SK-N-SH (cell line): ENCODE measurements at places on chromosomes 3 and 15.
A peak's percentile ranks its signal among the peaks of the same experiment; 100 is the strongest.

GRCh38 chr3:133487920-133488540 is 85.5 kb upstream of the CDV3 start:
- DNase-seq = no peak

DNA sequence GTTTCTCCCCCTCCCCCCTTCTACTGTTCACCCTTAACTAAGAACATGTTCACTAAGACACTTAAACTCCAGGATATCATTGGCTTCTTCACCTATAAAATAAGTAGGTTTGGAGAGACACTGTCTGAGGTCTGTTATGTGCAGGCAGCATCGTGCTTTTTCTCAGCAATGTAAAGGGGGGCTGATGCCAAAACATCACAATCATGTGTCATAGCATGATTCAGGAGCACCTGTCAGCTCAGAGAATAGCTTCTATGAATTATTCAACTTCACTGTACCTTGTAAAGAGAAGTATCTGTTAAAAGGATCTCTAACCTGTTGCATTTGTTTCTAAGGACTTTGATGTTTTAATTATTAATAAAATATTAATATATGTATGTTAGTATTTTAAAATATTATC is 211.4 kb upstream of the EPHA3 start:
- DNase-seq = no peak

GRCh38 chr3:171397089-171397488 is 63.1 kb downstream of the TNIK start:
- DNase-seq = no peak

- DNase-seq = no peak
Measured at GRCh38 chr3:115855911-115856310, 232.6 kb downstream of the GAP43 start.

DNA sequence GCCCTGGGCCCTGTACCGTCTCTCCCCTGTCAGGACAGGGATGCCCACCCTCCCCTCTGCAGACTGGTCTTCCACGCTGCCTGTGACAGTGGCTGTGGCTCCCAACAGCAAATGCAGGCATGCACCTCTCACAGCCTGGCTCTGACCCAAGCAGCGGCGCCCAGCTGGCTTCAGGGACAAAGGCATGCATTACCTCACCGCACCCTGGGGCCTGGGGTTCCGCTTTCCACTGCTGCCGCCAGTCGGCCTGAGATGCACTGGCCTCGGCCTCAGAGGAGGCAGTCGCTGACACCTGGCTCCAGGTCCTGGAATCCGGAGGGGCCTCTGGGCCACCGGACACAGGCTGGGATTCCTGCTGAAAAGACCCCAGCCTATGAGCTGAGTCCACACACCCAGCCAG is 70.3 kb downstream of the SCN5A start:
- peak; percentile 78 for DNase-seq

GRCh38 chr3:66816090-66816761 is 181.9 kb upstream of the KBTBD8 start:
- DNase-seq = peak; percentile 46

DNA sequence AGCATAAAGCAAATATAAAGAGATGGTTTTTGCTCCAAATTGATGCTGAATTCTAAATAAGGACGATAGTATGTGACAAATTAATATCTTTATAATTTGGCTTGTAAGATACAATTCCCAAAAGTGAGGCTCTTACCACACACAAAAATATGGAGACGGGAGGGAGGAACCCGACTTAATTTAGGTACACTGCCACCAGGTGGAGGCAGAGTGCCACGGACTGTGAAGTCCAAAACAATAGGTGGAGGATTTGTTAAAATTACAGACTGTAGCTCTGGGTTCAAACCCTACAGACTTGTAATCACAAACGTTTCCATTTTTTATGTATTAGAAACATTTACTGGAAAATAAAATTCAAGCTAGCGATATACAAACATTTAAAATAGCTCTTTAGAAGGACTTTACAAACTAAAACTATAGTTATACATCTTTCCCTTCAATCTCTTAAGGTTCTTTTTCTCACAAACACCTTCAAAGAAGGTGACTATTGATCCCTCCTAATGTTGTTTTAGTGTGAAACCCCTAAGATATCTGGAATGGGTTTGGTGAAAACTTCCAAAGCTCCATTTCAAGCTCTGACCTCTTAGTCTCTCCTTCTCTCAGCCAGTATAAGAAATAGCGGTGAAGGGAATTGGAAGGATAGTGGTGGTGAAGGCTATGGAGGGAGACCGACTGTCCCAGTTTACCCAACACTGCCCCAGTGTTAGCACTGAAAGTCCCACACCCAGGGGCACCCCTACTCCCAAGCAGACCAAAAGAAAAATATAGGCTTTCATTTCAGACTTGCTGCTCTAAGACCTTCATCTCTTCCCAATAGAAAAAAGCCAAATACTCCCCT is 89.7 kb downstream of the AQP9 start:
- peak; percentile 62 for DNase-seq

DNA sequence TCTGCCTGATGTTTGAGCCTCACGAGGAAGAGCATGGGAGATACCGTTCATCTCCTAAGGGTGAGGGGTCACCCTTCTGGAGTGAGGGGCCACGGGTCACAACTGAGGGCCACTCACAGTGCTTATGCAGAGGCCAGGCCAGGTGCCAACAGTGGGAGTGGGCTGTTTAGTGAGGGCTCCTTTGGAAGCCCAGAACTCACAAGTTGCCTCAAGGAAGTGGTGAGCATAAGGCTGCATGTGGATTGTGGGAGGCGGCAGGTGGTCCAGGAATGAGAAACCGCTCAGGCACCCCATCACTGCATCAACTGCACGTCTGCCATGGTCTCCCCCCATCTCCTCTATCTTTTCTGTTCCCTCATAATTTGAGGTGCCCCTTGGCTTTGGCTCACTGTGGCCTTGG is 26.5 kb downstream of the SPSB4 start:
- DNase-seq = no peak

GRCh38 chr3:11717301-11717700 is 73.6 kb upstream of the VGLL4 start:
- DNase-seq = no peak

DNA sequence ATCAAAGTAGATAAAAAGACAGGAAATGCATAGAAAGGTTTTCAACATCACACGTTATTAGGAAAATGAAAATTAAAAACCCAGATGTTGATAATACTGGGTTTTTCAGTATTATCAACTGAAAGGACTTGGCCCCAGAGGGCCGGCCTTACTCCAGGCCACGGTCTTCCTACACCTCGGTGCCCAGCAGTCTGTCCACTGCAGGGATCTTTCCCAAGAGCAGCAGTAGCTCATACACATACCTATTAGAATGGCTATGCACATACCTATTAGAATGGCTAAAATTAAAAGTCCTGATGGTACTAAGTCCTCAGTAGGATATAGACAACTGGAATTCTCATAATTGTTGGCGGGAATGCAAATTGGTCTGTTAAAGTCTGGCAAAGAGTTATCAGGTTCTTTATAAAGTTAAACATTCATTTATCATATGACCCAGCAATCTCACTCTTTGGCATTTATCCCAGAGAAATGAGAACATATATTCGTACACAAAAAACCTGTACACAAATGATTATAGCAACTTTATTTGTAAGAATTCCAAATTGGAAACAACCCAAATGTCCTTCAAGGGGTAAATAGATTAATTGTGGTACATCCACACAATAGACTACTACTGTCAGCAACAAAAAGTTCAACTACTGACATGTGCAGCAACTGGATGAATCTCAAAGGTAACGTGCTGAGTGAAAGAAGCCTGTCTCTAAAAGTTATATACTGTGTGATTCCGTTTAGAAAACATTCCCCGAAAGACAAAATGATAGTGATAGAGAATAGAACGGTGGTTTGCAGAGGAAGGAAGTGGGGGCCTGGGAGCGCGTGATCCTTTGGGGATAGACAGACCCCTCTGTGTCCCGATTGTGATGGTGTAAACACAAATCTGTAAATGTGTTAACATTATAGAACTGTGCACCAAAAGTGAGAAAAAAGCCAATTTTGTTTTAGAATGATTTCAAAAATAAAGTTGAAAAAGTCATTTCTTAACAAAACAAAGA is 62.3 kb downstream of the MCTP2 start:
- DNase-seq = no peak

- DNase-seq = peak; percentile 41
Measured at GRCh38 chr15:29870495-29871151, 48.4 kb upstream of the TJP1 start.

GRCh38 chr3:153617463-153617862 is 455.4 kb downstream of the RAP2B start:
- DNase-seq = no peak

DNA sequence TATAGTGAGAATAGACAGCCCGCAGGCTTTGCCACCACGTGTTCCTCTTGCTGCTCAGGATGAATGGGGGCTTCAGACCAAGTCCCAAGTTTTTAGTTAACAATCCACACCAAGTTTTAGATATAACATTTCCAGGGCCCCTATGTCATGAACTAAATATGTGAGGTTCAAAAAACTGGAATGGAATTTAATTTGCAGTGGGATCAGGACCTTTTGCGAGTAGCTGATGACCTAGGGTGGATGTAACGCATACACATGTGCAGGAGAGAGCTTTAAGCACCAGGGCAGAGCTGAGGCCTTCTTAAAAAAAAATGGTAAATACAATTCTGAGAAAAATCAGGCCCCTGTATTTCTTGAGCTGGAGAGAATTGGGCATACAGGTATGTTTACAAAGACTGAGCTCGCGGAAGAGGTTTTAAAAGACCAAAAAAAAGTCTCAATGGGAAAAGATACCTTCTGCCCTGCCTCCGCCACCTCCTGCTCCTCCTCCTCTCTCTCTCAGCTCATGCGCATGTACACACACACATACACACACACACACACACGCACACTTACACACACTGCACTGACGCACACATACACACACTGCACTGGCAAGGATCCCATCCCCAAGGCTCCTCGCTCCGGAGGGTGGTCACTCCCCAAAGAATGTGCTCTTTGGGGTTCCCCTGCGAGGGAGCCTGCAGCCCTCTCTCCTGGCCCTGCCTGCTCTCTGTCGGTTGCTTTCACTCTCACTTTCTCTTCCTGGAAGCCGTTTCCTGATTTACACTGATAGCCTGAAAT is 48.2 kb upstream of the IGF1R start:
- DNase-seq = no peak

DNA sequence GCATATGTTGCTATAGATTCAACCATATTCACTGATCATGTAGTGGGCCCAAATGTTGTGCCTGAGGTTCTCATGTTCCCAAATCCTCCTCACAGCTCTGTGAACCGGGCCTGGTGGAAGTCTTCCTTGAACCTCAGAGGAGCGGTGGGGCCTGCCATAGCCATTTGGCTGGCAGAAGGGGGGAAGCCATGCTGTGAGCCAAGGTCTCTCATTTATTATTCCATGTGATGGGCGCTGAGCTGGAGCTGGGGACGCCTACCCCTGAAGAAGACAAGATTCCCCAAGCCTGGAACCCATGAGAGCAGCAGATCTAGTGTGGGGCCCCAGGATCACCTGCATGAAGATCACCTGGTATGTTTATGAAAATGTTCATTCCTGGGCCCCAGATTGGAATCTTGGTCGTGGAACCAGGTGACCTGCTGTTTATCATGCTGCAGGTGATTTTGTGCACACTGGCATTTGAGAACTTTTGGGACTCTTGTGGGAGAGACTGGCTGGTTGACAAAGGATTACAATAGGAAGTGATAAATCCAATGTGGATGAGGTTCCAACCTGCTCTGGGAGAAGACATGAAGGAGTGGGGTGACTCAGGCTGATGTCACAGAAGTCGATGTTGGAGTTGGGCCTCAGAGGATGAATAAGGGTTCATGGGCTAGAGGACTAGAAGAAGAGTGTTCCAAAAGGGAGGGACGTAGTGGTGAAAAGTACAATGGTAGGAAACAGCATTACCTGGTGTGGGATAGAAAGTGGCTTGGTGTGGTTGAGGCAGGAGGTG is 102.1 kb downstream of the ASB7 start:
- DNase-seq = no peak

DNA sequence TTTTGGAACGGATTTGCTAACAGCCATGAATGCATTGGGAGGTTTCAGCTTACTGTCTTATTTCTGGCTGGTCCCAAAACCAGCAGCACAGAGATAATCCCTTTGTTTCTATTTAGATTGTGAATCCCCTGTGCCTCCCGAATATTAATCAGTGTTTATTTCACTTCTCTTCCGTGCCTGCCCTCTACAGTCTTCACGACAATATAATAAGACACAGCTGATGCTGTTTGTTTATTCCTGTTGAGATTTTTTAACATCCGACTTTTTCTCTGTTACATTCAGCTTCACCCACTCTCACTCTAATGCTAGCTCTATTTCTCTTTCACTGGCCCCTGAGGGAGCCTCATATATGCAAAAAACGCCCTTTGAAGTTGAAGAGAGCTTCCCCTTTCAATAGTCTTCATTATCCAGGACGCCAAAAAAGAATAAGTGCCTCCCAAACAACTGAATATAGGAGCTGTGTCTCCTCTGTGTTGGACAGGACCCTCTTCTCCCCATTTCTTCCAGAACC is 995.3 kb downstream of the ROBO2 start:
- DNase-seq = no peak

DNA sequence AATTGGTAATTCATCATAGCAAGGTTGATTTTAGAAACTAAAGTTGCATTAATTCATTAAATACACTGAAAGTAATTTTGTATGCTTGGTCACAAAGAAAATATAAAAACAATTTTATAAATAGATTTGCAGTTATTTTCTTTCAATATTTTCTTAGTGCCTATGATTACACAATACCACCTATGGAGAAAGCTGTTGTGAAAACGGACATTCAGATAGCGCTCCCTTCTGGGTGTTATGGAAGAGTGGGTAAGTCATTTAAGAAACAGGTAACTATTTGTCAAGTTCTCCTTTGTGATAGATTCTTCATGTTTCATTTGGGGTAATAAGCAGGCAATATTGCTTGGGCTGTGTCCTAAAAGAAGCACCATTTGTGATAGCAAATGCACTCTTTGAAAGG is 3.0 kb downstream of the DUT start:
- no peak for DNase-seq

DNA sequence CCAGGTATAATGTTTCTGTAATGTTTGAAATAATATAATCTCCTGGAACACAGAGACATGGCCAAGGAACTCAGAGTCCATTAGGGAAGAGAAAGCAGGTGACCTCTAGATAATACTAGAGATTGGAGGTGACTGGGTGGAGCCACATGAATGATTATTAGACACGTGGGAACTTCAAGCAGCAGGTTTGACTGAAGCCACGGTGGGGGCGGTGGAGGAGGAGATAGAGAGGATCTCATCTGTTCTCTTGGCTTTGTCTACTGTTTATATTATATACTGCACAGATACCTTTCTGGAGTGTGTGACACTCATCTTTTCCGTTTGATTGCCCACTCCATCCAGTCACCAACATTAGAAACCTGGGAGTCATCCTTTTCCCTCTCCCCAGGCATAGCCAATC is 33.7 kb downstream of the KIF7 start:
- no peak for DNase-seq
